ENCODE measurements at places on chromosomes 5 and 9.

GRCh38 chr9:122122903-122123632, 30.0 kb upstream of the TTLL11 start:
- peak; percentile 92 for DNase-seq

DNA sequence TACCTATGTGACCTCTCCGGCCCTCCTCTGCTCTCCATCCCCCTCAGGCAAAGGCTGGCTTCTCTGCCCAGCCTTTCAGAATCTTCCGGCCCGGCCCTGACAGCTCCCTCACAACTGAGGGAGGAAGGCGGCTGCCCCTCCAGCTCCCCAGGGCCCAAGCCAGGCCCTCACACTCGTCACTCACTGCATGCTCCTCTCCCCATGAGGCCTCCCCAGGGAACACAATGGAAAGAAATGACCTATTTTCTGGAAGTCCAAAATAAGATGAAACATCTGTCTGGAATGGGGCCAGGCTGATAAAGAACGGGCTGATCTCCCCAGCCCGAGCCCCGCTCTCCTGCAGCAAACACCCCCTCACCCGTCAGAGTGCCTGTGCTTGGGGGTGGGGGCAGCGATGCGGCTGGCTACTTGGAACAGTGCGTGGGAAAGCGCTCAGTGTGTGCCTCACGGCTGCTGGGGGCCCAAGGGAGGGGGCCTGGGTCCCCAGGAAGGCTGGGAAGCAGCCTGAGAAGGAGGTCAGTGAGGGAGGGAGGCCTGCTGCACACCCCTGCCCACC, 11.3 kb downstream of the PDGFRB start:
- peak; percentile 88 for DNase-seq

GRCh38 chr5:131254741-131255140, 9.1 kb upstream of the CDC42SE2 start:
- DNase-seq: no peak

GRCh38 chr9:78143281-78144007, 92.4 kb upstream of the CEP78 start:
- no peak for DNase-seq

- DNase-seq: peak; percentile 82
Observed at GRCh38 chr5:83564069-83564749, 92.7 kb downstream of the VCAN start.

DNA sequence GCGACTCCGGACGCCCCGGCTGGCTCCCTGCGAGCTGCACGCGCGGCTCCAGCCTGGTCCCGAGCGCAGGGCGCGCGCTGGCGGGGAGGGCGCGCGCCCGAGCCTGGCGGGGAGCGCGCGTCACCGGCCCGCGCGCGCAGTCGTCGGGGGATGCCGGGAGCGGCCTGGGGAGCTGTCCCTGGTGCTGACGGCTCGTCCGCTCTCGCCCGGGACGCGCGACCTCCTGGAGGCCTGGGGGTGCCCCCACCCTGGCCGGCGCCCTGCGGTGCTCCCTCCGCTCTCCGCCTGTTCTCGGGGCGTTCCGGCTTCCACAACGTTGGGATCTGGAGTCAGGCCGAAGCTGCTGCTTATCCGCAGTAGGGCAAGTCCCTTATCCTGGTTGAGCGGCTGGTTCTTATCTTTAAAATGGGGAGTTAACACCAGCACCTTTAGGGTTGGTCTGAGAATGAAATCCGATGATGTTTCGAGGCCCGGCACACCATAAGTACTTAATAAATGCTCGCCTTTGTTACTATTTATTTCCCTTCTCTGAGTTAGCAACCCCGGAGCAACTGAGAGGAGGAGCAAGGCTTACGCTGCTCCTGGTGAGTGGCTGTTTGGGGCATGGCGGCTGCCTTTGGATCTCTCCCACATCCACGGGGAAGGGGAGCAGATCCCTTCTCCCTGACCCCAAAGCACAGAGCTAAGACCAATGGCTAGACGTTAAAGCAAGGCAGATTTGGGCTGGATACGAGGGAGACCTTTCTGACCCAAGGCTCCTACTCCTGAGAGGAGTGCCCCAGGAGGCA, at the start of gene FAM163B:
TSS of gene FAM163B (minus strand) at position 79 of the 788 bp plus-strand sequence. CDS start 29,166 bp downstream, outside the sequence.
- DNase-seq: peak; percentile 85

DNA sequence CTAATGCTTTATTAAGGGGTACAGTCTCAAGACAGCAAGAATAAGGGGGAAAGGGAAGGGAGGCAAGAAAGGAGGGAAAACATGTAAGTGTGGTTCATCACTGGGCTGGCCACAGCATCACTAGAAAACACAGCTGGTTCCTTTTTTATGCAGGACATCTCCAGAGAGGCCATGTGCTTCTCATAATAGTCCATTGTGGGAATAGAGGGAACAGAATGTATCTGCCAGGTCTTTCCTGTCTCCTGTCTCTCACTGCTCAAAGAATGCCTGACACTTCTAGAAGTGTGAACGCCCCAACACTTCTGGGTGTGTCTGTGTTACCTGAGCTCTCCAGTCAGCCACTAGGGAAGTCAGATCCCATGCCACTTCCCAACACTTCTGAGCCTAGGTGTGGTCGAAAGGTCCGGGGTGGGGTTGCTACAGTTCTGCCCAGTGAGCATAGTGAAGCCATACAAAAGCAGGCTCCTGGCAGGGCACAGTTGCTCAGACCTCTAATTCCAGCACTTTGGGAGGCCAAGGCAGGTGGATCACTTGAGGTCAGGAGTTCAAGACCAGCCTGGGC, 255.6 kb upstream of the SLC30A5 start:
- DNase-seq: no peak

- peak; percentile 91 for DNase-seq
Observed at GRCh38 chr5:154368041-154368800, 77.6 kb upstream of the SAP30L start.

GRCh38 chr5:167709625-167710024, 581.8 kb upstream of the WWC1 start:
- no peak for DNase-seq

GRCh38 chr9:100204796-100205195, 105.8 kb downstream of the INVS start:
- DNase-seq: peak; percentile 40
